ENCODE measurements at places on chromosomes 2 and 18.

GRCh38 chr2:211367711-211368110 lies 811.3 kb downstream of the CPS1 start:
- no peak for DNase-seq

GRCh38 chr2:11723061-11723371 lies 23.4 kb upstream of the LPIN1 start:
- no peak for DNase-seq

- no peak for DNase-seq
These were observed 135.9 kb downstream of the ABCA12 start for GRCh38 chr2:215002500-215002899.

GRCh38 chr2:128370468-128371247 lies 52.0 kb upstream of the HS6ST1 start:
- DNase-seq, result no peak

GRCh38 chr2:96423291-96423690 lies 81.9 kb downstream of the NEURL3 start:
- DNase-seq, result no peak

DNA sequence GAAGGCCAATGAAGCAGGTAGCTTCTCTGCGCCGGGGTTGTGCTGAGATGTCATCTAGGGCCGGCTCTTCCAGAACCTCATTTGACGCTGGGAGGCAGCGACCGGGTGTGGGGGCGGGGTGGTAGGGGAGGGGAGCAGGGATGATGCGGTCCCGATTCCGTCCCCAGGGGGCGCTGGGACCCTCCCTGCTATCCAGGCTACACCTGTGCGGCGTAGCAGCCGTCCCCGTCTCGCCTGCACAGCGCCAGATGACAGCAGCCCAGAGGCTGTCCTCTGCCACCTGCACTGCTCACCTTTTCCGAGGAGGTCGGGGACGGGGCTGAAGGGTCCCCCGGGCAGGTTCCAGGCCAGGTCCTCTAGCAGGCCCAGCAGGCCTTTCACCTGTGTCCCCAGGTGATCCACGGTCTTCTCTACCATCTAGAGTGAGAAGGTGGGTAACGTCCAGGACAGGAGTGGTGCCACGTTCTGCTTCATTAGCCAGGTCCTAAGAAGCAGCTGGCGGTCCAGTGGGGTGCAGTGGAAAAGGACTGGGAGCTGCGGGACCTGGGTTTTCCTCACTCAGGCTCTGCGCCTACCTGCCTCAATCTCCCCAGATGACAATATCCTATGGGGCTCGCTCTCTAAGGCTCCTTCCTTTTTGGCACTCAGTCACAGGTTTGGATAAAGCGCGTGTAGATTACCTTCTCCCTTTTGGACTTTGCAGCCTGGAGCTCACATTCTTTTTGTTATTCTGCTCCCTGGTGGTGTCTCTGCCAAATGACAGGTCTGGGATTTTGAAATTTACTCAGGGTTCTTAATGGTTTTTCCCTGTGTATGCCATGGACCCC lies 56.0 kb upstream of the RAB6C start:
- no peak for DNase-seq

DNA sequence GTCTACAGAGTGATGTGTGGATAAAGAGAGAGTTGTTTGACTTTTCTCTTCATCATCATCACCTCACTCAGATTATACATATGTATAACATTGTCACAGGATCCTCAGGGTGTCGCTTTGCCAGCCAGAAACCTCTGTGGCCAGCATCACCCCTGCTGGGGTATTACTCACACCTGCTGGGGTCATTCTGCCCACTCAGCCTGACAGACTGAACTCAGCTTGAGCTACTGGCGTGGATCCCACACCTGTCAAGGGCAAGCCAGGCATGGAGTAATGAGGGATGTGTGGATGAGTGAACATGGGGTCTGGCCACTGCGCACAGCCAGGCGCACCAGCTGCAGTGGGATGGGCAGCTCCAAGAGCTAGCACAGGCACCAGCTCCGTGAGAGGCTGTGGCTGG lies 870.6 kb downstream of the CBLN2 start:
- DNase-seq, result no peak

DNA sequence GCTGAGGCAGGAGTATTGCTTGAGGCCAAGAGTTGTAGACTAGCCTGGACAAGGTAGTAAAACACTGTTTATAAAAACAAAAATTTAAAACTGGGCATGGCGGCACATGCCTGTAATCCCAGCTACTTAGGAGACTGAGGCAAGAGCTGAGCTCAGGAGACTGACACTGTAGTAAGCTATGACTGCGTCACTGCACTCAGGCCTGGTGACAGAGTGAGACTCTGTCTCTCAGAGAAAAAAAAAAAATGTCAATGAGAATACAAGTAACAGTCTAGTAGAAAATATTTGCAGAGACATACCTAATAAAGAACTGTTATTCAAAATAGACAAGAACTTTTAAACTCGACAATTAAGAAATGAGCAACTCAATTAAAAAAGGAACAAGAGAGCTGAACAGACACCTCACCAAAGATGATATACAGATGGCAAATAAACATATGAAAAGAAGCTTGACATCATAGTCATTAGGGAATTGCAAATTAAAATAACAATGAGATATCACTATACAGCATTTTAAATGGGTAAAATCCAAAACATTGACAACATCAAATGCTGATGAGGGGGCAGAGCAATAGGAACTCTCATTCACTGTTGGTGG lies 624.3 kb upstream of the ZEB2 start:
- DNase-seq, result no peak

GRCh38 chr2:47237375-47238334 lies 82.5 kb upstream of the STPG4 start:
- DNase-seq, result no peak

- no peak for DNase-seq
These were observed 1.0 kb downstream of the DARS1 start for GRCh38 chr2:135984199-135985017.

GRCh38 chr2:9618410-9618809 lies 12.4 kb downstream of the YWHAQ start:
- no peak for DNase-seq

DNA sequence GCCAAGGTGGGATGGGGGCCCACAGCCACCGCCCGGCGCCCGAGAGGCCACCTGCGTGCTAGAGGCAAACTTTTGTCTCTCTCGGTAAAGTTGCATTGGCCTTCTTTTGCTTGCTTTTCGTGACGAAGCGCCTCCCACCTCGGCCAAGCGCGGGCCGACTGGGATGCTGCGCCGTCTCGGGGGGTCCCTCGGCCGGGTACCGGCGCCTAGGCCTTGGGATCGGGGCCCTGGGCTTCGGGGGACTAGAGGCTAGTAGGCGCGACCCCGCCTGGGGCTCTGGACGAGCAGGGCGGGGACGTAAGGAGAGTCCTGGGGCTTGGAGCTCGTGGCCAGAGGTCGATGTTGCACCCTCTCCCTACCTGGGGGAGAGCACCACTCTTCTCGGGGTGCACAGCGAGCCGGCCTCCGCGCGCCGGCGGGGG lies 545 bp downstream of the GLI2 start:
- no peak for DNase-seq

- DNase-seq, result no peak
These were observed 21.2 kb upstream of the NAB1 start for GRCh38 chr2:190627448-190628412.

DNA sequence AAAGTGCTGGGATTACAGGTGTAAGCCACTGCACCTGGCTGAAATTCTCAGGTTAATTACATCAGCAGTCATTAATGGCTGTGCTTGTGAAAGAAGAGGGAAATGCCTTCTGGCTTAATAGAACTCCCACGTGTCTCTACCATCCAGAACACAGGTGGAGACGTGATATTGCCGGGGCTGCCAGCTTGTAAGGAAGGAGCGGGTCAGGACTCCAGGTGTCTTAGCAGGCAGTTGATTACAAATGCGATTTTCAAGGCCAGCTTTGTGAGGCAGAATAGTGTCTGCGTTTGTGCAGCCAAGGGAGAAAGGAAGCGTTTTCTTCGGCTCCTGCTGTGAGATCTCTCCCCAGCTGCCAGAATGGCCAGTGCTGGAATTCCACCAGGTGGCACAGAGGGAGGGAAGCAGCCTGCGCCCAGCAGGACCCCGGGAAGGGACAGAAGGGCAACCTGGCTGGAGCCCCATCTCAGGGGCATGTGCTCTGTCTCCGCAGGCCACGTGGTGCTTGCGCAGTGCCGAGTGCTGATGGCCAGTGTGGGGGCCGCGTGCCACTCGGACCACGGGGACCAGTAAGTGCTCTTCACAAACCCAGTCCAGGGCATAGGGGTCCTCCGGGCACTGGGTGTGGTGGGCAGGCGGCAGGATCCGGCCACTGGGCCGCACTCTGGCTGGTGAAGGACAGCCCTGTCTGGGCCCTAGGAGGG lies 3.7 kb upstream of the ESPNL start:
- no peak for DNase-seq

GRCh38 chr2:237192881-237193280 lies 107.2 kb downstream of the COPS8 start:
- DNase-seq, result no peak

DNA sequence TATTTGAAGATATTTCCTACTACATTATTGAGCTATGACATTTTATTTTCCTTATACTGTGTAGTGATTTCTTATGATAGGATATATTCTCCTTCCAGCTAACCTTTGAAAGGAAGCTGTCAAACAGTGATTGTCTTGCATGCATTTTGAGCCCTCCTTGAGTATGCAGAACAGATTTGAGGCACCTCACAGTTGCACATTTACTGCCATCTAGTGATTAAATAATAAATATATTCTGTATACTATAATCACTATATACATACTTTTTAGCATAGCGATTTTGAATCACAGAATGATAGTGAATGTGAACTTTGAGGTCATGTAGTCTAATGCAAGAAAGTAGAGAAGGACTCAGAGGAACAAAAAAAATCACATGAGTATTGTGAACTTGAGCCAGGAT lies 268.4 kb upstream of the CDH19 start:
- no peak for DNase-seq

DNA sequence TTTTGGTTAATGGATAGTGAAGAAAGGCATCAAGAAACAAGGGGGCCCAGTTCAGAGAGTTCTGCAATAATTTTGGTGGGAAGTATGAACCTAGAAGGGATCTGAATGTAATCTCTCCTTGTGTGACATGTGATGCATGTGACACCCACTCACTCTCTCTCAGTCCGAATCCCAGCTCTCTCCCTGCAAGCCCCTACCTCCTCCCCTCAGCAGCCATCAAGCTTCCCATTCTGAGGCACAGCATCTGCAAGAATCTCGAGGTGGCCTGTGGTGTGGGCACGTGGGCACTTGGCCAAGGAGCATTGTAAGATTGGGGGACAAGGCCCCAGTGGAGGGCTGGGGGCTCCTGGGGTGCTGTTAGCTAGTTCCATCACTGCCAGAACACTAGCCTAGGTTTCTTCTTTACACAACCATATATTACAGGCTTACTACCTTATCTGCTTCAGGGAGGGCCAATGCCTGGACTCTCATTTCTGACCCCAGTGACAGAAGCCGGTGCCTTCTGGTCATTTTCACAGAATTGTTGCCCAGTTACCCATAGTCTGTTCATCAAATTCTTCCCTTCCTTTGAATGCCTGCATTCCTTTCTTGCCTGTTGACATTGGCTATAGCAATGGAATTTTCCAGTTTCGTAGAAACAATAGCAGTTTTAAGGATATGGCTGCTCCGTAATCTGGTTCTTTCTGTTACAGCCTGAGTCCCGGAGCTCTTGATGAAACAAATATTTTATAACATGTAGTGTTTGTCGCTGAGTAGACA lies 13.3 kb upstream of the LCLAT1 start:
- no peak for DNase-seq

DNA sequence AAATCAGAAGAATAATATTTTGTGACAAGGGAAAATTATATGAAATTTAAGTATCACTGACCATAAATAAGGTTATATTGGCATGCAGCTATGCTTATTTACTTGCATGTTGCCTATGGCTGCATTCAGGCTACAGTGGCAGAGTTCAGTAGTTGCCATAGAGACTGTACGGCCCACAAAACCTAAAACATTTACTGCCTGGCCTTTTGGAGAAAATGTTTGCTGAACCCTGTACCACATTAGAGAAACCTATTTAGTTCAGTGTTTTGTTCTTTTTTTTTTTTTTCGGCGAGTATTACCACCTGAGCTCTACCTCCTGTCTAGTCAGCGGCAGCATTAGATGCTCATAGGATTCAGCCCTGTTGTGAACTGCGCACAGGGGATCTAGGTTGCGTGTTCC lies 163.7 kb downstream of the MCFD2 start:
- no peak for DNase-seq

GRCh38 chr18:8562070-8562469 lies 47.2 kb upstream of the RAB12 start:
- DNase-seq, result no peak

- DNase-seq, result no peak
These were observed 419.5 kb upstream of the CHST9 start for GRCh38 chr18:27604583-27604982.

- DNase-seq, result no peak
These were observed 421.4 kb downstream of the NCKAP5 start for GRCh38 chr2:133146893-133147292.

DNA sequence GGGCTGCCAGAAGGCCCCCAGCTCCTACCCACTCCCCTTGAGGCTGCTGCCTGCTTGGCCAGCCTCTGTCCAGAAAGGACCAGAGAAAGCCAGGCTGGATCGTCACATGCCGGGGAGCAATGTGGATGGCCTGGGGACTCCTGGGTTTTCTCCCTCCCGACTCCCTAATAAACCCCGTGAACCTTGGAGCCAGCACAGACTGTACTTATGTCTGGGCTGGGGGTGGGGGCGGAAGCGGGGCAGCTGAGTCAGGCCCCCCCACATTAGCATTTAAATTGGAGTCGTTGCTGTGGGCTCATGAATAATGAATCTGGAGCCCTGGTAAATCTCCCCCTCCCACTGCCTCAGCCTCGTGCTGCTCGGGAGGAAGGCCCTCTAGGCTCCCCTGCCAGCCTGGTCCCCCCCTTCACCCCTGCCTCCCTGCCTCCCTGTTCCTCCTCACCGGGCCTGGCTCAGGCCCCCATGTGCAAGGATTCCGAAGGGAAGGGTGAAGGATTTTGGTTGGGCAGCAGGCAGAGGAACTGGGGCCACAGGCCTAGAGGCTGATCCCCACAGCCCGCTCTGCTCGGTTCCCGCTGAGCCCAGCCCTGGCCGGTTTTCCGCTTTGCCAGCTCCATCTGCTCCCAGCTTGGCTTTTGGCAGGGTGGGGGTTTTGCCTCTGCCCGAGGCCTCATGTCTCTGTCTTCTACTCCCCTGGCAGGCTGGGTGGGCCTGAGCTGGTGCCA lies 7.3 kb upstream of the ASIC4 start:
- DNase-seq, result no peak

GRCh38 chr2:232434091-232434490 lies 21.9 kb upstream of the ALPI start:
- no peak for DNase-seq

- no peak for DNase-seq
These were observed 674.9 kb downstream of the NYAP2 start for GRCh38 chr2:226074391-226074790.

DNA sequence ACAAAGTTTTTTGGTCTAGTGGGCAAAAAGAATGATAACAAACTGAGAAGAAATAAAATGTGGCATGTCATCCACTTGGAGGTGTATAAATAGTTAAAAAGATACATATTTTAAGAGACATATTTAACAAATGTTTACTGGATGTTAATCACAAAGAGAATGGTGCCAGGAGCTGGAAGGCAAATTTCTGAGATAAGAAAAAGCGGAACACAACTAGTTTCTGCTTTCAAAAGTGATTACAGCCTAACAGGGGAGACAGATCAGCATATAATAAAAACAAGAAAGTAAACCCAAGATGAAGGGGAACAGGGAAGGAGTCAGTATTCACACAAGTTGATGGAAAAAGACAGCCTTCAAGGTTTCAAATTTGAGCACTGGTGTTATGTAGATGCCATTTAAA lies 91.3 kb downstream of the OLA1 start:
- no peak for DNase-seq

GRCh38 chr2:163405298-163405697 lies 330.5 kb downstream of the FIGN start:
- no peak for DNase-seq

GRCh38 chr2:135904341-135904989 lies 28.2 kb upstream of the MCM6 start:
- DNase-seq, result no peak

GRCh38 chr18:80136679-80137078 lies 27.6 kb downstream of the ADNP2 start:
- no peak for DNase-seq

Data from activated naive CD4-positive, alpha-beta T cell (primary cell).